Esophagus muscularis mucosa (tissue), 4 donors: ENCODE measurements at places on chromosomes 12 and 14.

DNA sequence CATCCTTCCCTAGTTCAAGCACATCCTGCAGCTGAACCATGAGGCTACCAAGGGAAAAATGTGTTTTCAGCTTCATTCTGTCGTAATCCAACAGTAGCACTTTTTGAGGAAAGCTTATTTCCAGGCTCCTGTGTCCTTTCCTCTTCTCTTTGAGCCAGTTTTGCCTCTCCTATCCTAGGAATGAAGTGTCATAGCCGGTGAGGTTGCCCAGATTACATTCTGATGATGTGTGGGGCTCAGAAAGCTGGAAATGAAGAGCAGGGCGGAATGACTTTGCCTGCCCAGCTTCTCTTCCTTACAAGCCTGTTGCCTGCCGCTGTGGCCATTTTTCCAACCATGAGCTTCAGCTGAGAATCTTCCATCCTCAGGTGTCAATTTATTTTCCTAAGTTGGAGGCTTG lies 381.8 kb downstream of the NUAK1 start:
- DNase-seq: no peak

DNA sequence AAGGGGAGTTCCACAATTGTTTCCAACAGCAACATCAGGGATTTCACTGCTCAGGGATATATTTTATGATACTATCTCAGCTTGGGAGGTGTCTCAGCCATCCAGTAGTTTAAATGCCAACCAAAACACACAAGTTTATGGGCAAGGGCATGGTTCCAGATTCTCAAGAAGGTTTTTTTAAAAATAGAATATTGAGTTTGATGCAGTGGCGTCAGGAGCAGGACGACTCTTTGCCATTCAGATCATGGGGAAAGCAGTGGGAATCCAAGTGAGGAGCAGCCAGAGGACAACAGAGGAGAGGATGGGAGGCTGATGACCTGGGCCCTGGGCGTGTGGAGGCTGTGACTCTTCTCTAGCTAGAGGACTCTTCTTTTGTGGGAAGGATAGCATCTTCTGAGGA lies 25.7 kb downstream of the TSHR start:
- no peak for DNase-seq

DNA sequence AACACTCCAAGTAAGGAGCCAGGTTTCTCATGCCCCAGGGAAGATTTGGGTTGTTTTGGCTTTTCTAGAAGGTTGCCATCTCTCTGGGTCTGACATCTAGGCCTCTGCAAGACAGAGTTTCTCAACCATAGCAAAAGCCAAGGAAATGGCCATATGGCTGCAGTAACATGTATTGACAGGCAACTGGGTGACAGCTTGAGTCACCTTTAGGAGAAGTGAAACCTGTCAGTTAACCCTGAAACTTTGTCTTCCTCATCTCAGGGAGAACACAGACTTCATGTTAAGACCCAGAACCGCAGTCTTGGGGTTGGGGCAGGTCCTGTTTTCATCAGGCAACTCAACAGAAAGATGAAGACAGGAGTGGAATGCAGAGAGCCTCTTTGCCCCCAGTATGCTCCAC lies 46.0 kb upstream of the PLBD1 start:
- no peak for DNase-seq

- DNase-seq: no peak
Observed at GRCh38 chr14:49881350-49882001, 11.4 kb upstream of the ARF6 start.

GRCh38 chr12:1692895-1693610 lies 2.2 kb downstream of the ADIPOR2 start:
- no peak for DNase-seq

GRCh38 chr14:23386999-23387398 lies 10.2 kb downstream of the CMTM5 start:
- DNase-seq: no peak

GRCh38 chr12:26845057-26845666 lies 12.2 kb upstream of the ITPR2 start:
- DNase-seq: no peak

DNA sequence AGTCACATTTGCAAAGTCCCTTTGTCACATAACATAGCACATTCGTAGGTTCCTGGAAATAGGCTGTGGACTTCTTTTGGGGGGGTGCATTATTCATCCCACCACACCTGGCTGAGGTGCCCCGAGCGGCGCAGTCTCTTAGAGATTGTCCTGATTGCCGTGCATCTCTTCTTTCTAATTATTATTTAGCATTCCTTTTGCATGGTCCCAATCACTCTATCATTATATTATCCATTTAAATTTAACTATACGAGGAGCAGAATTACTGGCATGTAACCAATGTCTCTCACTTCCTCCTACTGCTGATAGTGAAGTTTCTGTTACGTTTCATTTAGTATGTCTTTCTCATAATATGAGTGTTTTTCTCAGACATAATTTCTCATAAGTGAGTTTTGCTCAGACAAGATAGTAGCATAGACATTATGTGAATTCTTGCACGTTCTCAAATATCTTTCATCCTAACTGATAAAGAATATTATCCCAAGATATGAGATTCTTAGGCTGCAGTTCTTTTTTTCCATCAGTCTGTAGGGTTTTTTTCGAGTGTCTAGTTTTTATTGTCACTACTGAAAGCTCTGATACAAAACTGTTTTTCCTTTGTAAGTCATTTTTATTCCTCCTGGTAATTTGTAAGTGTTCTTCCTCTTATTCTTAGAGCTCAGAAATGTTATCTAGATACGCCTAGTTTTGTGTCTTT lies 444.3 kb downstream of the NELL2 start:
- no peak for DNase-seq

- DNase-seq: no peak
Observed at GRCh38 chr12:52546126-52546525, 6.8 kb downstream of the KRT71 start.

GRCh38 chr12:12877781-12878455 lies 13.4 kb upstream of the GPRC5A start:
- no peak for DNase-seq

DNA sequence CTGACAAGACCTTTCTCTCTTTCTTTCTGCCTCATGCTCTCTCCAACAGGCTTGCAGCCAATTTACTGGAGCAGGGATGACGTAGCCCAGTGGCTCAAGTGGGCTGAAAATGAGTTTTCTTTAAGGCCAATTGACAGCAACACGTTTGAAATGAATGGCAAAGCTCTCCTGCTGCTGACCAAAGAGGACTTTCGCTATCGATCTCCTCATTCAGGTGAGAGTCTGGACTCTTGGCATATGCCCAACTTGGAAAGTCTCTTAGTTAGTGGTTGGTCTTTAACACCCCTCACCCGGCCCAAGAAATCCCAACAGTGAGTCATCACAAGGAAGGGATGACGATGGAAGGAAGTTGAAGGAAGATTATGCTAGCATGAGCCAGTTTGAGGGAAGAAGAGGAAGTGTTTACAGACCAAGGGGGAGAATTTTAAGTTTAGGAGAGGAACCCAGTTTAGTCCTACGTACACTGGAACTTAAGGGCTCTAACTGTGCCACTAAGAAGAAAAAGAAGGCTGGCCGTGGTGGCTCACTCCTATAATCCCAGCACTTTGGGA lies 189.7 kb downstream of the ETV6 start:
- DNase-seq: no peak

- DNase-seq: no peak
Observed at GRCh38 chr14:30058401-30058800, 130.8 kb upstream of the PRKD1 start.

DNA sequence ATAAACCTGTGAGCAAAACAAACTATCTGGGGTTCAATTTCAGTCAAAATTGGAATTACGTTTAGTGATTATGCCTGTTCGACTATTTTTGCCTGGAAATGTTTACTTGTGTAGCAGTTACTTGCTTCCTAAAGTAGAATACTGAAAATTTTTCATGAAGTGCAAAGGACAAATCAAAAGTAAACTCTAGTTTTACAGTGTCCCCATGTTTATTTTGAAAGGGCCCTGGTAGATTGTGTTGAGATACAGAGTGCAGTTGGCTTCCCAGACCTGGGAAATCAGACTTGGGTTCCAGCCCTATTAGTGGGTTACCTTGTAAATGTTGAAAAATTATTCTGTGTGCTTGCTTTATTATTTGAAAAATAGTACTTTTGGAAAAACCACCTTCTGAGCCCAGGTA lies 17.3 kb downstream of the KLRB1 start:
- no peak for DNase-seq

- no peak for DNase-seq
Observed at GRCh38 chr12:78004249-78005093, 173.8 kb downstream of the NAV3 start.

GRCh38 chr14:92515546-92516343 lies 2.2 kb downstream of the RIN3 start:
- no peak for DNase-seq

- DNase-seq: no peak
Observed at GRCh38 chr12:91104812-91105466, 6.4 kb downstream of the LUM start.

- DNase-seq: no peak
Observed at GRCh38 chr12:1801303-1801975, 18.9 kb upstream of the LRTM2 start.

DNA sequence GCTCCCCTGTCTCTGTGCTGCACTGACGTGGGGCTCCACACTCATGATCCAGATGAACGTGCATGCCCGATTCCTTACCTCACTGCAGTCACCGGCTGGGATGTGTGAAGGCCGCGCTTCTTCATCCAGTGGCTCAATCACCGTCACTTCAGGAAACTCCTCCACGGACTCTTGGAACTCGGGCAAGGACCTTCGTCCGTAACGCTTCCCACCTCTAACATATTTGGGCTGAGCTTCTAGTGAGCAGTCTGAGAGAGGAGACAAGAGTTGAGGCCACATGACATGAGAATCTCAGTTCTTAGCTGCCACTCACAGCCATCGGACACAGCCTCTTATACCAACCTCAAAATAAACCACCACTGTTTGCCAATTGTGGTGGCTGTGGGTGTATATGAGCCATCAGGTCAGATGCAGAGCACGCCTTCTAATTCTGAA lies 38.3 kb downstream of the NIN start:
- peak; percentile 62 for DNase-seq

DNA sequence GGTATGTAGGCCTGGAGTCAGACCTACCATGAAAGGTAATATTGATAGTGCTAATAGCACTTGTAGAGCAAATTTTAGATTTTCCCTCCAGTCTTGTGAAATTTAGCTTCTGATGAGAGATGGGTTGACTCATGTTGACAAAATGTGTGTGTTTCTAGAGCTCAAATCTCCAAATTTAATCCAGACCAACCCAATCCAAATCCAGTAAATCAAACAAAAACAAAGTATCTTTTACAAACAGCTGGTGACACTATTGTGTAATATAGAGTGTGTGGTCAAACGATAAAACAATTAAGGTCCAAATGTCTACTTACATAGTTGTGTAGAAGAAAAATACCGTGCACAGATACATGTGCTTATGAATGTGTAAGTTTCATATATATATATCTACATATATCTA lies 63.4 kb upstream of the KITLG start:
- no peak for DNase-seq

DNA sequence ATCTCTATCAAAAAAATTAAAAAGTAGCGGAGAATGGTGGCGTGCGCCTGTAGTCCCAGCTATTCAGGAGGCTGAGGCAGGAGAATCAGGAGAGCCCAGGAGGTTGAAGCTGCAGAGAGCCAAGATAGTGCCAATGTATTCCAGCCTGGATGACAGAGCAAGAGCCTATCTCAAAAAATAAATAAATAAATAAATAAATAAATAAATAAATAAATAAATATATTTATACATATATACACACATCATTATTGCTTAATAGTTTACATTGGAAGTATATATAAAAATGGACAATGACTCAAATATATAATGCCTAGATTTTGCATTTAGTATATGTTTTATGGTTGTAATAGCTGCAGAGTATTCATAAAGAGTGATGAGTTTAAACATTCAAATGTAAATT lies 53.1 kb downstream of the TOGARAM1 start:
- no peak for DNase-seq

DNA sequence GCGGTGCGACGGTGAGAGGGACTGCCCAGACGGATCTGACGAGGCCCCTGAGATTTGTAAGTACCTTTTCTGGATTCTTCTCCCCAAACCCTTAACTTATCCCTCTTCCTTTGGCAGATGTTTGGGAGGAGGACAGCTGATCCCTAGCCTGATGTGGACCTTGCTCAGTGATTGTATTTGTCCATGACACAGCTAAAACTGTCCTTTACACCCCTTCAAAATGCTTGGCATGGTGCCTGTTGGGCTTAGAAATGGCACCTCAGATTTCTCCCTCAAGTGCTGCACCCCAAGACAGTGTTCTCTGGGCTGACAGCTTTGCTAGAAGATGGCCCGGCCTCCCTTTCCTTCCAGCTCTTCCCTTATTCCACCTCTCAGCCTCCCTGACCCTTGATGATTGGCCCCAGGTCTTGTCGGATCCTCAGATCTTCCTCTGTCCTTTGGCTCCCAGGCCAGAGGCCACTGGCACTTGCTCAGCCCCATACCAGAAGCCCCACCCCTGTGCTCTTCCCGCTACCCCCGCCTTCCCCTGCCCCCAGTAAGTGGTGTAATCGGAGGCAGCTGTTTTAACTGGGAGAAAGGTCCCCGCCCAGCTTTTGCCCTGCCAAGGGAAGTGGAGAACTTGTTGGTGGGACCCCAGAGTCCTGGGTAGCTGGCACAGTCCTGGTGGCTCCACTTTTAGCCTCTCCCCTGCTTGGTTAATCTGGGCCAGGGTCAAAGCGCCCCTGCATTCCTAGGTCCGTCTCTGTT lies 8.7 kb downstream of the LRP1-AS start:
- DNase-seq: peak; percentile 96
